Stimulated activated CD8-positive, alpha-beta memory T cell treated with anti-CD3 and anti-CD28 coated beads, Interleukin-7, amount 100 ng/mL, for 1 hour (primary cell): ENCODE measurements at places on chromosomes 6 and 20.

DNA sequence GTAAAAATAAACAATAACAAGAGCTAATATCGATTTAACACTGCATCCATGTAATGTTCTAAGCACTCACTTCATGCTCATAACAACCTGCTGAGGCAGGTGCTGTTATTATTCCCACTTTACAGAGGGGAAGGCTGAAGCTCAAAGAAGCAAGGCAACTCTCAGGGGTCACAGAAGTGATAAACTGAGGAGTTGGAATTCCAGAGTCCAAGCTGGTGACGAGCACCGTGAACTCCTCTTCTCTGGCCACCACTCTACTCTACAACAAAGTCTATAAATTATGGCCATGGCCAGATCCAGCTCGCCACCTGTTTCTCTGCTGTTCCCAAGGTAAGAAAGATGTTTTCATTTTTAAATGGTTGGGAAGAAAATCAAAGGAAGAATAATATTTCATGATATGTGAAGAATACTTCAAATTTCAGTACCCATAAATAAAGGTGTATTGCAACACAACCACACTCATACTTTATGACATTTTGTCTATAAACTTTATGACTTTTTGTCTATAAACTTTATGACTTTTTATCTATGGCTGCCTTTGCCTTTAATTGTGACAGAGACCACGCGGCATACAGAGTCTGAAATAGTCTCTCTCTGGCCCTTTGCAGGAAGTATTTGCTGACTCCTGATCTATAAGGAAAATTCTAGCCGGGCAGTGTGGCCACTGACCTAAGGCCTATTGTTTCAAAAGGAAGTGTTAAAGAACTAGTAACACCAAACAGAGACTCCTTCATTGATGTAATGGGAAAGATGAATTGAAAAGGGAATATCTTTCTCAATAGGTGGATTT, 113.2 kb upstream of the KCNG1 start:
- no peak for DNase-seq

DNA sequence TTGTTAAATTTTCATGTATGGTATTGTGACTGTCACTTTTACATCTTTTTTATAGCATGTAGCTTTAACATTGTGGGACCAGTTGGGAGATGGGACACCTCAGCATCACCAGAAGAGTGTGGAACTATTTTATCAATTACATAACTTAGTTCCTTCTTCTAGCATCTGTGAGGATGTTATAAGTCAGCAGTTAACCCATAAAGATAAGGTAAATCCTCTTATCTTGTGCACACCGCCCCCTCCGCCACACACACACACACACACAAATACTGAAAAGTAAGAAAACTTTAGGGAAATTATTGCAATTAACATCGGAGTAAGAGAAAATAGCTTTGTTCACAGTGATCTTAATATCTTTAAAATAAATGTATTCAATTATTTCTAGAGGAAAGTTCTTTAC, 60.9 kb downstream of the PGM3 start:
- DNase-seq = no peak

DNA sequence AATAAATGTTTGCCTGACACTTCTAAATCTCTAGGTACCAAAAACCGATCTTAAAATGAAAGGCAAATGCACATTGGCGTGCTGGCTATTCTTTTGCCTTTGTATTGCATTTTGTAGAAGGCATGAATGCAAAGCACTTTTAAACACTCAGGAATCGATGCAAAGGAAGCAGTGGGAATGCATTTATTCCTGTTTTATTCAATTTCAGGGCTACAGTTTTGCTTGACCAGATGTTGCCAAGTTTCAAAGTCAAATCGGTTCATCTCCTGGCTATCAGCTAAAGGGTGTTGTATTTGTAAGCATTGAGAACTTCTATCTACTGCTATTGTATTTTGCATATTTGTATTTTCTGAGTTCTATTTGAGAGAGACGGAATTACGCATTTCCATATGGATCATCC, 659.8 kb upstream of the SLC35B3 start:
- no peak for DNase-seq

DNA sequence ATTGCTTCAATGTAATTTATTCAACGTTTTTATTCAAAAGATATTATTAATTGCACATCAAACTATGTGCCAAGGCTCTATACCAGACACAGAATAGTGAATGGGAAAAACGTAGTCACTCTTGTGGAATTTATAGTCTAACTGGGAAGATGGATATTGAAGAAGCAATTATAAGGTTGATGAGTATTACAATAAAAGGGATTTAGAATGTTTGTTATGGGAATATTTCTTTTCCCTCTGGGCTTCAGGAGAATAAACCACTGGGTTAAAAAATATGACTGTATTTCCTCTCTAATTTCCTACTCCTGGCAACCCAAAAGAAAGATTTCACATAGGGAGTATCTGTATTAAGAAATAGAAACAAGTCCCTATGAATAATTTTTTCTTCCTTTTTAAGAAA, 25.1 kb upstream of the UTRN start:
- no peak for DNase-seq

DNA sequence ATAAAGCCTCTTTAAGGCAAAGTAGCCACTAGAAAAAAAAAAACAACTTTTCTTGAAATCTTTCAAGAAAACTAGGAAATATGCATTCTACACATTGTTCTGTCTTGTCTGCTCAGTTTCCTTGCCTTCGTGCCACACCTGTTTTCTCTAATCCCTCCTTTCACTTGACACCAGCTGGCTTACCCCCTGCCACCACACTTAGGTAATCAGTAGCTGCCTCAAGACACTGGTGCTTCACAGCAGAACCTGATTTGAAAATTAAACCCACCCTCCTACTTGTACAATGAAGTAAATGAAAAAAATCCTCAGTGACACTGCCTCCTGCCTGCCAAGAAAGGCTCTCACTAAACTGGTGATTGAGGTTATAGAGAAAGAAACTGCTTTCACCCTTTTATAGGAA, 45.8 kb upstream of the SCML4 start:
- no peak for DNase-seq

GRCh38 chr20:6483727-6484126, 283.8 kb upstream of the BMP2 start:
- no peak for DNase-seq

GRCh38 chr6:88965691-88966090, 2.3 kb upstream of the RNGTT start:
- DNase-seq = no peak

DNA sequence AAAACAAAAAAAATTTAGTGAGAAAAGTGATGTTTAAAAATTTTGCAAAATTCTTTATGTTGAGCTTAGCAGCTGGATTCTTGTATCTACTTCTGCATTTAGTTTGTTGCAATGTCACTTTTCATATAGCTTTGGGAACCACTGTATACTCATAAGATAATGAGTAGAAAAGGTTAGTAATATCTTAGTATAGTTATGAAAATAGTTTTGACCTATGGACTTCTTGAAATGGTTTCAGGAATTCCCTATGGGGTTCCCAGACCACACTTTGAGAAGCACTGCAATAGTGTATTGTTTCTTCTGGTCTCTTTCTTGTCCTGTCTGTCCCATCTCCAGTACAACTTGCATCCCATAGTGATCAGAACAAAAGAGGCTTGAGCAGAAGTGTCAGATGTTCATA, 29.4 kb downstream of the PPP1R16B start:
- no peak for DNase-seq

DNA sequence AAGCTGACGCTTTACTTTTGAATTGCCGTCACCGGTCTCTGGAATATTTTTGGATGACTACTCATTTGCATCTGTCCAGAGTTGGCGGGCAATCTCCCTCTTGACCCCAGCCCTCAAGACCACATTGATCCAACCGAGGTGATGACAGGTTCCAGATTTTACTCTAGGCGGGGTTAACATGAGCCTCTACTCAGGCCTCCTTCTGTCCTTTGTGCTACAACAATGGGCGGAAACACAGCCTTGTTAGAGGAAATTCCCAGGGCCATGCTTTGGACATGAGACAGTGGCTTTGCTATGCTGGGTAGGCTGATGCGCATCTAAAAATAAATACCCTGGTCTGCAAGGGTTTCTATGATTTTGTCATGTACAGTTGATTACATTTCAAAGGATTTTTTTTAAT, 27.0 kb upstream of the ADGRF5 start:
- DNase-seq = no peak

DNA sequence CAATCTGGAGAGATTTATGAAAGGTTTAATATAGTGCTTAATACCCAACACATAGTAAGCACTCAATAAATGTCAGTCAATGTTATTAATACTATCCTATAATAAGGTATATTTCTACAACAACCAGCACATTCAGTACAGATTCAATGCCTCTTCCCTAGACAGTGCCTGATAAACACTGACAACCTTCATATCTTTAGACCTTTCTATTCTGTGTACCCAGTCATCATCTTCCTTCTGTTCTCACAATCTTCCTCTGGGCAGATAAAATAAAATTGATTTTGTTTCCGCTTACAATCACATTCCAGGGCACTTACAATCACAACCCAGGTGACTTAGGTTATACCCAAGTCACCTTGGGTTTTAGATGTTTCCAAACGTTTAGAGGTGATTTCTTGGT, 11.0 kb upstream of the LOC128125822 start:
- no peak for DNase-seq

DNA sequence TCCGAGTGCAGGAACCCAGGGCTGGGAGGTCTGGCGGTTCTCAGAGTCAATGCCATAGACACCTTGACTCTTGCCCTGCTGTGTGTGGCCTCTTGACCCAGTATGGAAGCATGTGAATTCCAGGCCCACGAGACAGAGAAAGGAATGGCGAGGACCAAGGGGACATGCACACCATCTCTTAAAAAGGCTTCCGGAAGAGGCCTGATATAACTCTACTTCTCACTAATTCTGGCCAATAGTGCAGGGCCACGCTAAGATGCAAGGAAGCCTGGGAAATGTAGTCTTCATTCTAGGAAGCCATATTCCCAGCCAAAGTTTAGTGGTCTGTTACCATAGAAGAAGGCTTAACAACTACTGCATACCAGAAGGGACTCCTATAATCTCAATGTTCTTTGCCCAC, 177.0 kb upstream of the KCNG1 start:
- no peak for DNase-seq
